ENCODE measurements at places on chromosomes 1 and 21.

DNA sequence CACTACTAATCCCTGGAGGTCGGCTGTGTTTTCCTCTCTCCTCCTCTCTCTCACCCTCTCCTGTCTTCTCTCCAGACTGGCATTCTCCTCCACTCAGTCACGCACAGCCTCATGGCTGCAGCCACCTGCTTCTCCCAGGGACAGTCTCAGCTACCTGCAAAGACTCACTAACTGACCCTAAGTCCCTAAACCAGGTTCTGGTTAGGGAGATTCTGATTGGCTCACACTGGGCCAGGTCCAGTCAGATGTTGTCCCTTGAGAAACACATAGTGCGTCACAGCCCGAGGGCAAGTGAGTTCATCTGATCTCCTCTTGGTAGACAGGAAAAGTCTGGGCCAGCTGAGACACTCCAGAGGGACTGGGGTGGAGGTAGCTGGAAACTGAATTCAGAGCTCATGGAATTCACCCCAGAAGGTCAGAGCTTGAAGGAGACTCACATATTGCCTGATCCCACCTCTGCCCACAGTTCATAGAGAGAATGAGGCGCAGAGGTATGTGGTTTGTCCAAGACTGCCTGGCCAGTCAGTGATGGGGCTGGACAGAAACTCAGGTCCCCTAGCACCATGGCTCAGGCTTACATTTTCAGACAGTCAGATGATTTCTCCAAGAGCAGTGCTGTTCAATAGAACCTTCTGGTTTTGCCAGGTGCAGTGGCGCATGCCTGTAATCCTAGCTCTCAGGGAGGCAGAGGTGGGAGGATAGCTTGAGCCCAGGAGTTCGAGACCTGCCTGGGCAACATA, 40.4 kb upstream of the RPL11 start:
- no peak for DNase-seq

DNA sequence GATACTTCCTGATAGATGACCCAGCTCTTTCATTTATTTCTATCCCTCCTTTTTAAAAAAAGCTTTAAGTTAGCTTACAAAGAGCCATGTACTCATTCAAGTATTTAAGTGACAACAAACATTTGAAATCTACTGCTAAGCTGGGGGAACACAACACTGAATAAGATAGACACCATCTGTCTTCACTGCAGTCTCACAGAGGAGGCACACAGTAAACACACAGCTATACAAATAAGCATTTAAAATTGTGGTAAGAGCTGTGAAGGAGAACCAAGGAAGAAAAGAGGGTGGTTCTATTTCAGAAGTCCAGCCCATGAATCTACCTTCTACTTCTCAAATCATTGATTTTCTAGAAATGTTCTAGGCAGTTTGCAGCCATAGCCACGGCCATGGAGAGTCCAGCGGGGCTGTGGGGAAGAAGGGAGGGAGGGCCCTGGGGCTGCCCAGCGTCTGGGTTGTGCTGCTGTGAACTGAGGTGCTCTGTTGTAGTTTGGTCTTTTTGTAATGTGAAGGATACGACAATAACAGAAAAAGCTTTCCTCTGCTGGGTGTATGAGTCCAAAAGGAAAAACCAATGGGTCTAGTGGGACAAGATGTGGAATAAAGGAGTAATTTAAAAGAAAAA, 28.2 kb downstream of the PRDM2 start:
- DNase-seq: no peak

- DNase-seq: no peak
Measured at GRCh38 chr1:59188413-59189213, 108.3 kb upstream of the FGGY start.

- DNase-seq: no peak
Measured at GRCh38 chr1:95655321-95656020, 421.5 kb downstream of the RWDD3 start.

DNA sequence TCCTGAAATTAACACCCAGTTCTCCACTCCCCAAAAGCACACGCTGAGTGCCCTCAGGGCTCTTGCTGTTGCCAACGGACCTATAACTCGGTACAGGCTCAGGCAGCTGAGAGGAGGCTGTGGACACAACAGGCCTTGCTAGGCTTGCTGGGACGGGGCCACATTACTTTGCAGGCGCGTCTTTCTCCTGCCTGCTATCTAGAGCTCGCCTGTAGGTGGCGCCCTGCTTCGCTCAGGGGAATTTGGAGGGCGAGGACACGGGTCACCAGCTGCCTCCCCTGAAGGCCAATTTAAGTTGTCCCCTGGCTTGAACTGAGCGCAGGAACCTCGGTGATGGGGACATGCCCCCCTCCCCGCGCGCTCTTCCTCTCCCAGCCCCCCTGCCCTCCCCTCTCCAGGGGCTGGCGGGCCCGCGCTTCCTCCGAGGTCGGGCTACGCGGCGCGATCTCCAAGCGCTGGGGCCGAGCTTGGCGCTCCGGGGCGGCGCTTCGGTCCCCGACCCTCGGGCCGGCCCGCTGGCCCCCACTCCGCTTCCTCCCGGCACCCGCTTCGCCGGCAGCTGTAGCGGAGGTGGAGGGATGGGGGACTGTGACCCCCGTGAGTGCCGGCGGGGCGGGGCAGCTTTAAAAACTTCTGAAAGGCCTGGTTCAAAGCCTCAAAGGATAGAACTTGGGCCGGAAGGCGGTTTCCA, 32.4 kb upstream of the NFIA start:
- DNase-seq: peak; percentile 96

DNA sequence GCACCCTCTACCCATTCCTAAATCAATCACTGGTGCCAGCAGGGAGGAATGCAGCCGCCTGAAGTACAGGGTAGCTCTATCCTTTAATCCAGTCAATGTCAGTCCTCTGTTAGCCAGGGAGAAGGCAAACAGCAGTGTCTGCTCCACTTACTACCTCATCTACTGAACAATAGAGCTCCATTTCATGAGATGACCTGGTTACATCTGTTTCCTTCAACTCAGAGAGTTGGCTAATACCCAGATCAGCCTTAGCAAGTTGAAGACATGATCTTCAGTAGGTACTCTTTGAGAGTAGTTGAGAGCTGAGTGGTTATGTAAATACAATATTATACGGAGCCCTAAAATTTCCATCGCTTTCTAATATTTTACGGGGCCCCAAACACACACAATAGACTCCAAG, 46.1 kb upstream of the CD34 start:
- DNase-seq: peak; percentile 28

GRCh38 chr21:43367296-43367695, 59.6 kb downstream of the SIK1 start:
- DNase-seq: no peak

DNA sequence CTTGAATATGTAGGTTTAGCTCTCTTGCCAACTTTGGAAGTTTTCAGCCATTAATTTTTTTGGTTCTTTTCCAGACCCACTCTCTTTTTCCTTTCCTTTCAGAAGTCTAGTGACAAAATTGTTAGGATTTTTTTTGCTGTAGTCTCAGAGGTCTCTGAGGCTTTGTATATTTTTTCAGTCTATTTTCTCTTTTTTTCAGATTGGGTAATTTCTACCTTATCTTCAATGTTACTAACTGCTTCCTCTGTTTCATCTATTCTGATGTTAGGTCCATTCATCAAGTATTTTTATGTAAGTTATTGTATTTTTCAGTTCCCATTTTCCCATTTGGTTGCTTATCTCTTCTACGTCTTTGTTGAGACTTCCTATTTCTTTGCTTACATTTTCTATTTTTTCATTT, 15.7 kb downstream of the RGS2 start:
- no peak for DNase-seq

- no peak for DNase-seq
Measured at GRCh38 chr1:3593745-3594144, 17.6 kb downstream of the MEGF6 start.

- DNase-seq: no peak
Measured at GRCh38 chr1:41752514-41753170, 166.1 kb downstream of the HIVEP3 start.

DNA sequence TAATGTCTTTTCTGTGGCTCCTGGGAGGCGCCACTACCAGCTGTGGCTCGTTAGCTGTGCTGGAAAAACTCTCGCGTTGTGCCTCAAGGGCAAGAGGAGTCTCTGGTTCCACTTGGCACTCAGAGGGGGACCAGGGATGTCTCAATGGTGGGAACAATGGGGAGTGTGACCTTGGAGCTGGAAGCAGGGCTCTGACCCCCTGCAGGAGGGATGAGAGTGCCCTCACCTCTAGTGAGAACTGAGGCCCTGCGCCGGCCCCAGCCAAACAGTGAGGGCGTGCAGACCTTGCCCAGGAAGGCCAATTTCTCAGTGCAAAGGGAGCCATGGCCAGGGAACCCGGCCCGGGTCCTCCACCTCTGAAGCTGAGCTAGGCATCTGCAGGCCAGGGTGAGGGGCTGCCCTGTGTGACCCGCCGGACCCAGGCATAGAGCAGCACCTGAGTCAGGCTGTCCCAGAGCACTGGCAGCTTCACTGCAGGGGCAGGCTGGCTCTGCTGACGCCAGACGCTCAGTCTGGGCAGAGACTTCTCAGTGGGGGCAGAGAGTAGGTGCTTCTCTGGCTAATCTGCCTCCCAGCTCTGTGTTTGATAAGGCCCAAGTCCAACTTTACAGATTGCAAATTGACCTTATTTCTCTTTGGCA, 1.8 kb downstream of the RD3 start:
- no peak for DNase-seq

DNA sequence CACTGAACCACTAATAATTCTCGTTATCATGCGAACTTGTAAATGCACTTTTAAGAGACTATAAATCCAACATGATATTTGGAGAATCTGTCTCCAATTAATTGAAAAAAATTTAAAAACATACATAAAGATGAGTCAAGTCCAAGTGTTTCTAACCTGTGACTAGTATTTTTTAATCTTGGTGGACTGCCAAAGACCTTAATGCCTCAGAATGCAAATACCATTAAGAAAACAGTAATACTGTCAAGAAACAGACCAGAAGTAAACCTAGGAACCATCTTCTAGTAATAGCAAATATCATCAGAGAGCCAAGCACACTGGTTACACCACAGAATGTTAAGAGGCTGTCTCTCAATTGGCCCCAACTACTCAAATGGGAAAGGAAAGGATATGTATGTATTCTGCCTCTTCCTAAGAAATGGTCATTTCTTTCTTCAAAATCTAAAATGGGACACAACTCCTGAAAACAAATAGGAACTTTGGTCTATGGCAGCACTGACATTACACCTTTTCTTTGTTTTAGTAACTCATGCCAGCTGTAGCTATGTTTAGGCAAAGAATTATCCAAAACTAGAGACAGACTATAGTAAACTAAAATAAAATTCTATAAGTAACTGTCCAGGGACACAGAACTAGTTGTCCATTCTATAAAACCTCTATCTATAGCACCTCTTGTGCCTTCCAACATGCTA, 15.8 kb downstream of the SCYL3 start:
- no peak for DNase-seq

DNA sequence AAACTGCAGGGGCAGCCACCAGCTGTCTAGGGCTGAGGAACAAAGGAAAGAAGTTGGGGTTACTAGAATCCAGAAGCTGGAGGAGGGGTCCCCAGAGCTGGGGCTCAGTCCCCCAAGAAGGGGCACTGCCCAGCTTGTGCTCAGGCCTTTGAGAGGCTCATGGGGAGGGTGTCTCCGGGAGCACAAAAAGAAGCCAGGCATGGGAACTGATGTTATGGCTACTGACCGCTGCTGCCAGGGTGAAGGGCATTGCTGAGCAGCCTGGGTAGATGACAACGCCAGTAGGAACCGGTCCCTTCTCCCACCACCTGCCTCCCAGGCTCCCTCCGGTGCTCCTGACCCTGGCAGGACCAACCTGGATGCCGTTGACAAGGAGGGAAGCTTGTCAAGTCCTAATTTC, 762.5 kb upstream of the TPTE start:
- DNase-seq: no peak

DNA sequence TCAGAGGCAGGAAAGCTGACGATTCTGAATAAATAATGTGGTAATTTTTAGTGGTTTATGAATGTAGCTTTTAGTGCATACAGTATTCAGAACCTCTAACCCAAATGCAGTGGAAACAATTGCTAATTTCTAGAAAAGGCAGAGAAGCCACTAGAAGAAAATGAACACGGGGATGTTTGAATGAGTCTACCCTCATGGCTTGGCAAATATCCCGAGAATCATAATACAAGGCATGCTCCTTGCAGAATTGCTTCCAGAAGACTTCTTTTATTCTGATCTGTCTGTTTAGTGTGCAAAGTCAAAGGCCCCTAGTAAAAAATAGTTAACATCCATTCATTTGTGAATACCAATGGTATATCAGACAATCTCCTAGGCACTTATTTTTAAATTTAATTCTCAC, 246.8 kb downstream of the LMO4 start:
- no peak for DNase-seq

DNA sequence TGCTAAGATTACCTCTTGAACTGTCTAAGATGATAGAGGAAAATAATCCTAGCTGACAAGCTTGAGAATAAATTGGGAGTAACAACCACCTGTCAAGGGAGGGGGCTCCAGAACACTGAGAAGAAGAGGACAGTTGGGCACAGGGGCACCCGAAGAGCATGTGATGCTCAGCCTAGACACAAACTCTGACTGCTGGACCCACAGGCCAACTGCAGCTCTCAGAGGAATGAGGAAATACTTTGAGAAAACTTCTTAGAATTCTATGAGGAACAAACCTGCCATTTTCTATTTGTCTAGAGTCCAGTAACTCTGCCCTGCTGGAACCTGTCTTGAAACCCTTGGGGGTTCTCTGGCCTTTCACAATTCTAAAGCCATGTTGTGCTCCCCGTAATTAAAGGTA, 124.1 kb upstream of the KCNK2 start:
- no peak for DNase-seq

GRCh38 chr1:230104395-230105244, 37.6 kb downstream of the GALNT2 start:
- DNase-seq: peak; percentile 88

DNA sequence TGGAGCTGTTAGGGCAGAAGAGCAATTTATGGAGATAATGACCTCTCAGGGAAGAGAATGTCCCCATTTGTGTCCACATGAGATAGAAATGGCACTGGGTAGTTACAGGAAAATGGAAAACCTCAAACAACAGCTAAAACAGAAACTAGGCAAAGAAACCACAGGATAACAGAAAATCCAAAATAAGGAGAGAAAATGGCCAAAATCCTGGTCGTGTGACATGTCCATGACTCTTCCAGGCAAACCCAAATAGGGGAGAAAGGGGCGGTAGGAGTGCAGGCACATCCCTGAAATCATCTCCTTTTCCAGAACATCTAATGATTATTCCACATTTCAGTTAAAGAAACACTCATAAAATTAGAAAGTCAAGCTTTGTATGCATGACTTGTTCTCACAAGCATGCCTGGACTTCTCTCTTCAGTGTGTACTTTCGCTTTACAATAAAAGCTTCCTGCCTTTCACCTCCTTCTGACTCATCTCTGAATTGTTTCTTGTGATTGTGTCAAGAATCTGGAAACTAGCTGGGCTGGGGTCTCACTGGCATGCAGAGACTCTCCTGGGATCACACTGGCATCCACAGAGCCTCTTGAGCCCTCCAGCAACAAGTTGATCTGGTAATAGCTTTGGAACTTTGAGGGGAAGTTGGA, 171.4 kb upstream of the ZP4 start:
- no peak for DNase-seq

GRCh38 chr1:240712014-240712731, 100.2 kb upstream of the GREM2 start:
- no peak for DNase-seq

DNA sequence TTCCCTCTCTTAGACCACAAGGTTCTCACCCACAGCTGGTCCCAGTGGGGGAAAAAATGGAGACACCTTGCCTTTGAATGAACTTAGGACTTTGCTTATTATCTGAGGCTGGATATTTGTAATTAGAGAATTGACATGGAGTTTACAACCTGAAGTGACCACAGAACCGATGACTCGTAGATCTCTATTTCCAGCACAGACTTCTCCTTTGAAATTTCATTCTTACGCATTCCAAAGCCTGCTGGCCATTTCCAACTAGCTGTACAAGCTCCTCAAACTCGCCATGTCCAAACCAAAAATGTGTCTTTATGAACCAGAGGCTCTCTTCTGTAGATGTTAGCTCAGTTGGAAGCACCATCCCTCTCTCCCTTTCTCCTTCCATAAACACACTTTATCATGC, 12.0 kb downstream of the RAB7B start:
- DNase-seq: no peak

Data from hematopoietic multipotent progenitor cell treated with erythropoietin and hydrocortisone succinate and interleukin-3 and kit ligand, for 4 days (in vitro differentiated cells).